ENCODE measurements at places on chromosomes 6 and 20.

- DNase-seq = no peak
Observed at GRCh38 chr6:113820761-113821160, 36.4 kb upstream of the MARCKS start.

- DNase-seq = no peak
Observed at GRCh38 chr20:33400812-33401183, 521 bp downstream of the CDK5RAP1 start.

DNA sequence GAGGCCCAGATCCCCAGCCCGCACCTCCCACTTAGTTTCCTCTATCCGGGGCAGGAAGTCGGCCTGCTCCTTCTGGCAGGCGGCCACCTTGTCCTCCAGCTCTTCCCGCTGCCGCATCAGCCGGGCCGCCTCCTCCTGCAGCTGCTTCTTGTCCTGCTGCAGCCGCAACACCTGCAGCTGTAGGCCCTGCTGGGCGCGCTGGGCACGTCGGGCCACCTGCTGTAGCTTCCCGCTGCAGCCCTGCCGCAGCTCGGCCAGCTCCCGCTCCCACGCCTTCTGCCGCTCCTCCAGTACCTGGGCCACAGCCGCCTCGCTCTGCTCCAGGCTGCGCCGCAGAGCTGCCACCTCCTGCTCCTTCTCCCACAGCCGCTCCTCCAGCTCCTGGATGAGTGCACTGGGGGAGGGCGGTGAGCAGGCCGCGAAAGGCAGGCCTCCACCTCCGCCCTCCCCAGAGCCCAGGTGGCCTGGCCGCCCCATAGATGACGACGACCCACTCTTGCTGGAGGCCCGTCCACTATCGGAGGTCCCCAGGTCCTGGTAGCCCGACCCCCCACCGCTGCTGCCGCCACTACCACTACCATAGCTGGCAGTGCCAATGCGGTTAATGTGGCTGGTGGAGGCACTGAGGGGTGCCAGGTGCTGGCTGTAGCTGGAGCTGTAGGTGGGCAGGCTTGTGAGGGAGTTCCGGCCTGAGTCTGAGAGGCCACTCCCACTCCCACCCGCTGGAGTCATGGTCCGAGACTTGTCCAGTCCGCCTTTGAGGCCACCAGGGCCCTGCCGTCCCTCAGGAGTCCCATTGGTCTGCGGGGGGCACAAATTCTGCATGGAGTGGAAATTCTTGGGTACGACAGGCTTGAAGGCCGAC is 6.0 kb upstream of the FASTKD5 start:
- no peak for DNase-seq

DNA sequence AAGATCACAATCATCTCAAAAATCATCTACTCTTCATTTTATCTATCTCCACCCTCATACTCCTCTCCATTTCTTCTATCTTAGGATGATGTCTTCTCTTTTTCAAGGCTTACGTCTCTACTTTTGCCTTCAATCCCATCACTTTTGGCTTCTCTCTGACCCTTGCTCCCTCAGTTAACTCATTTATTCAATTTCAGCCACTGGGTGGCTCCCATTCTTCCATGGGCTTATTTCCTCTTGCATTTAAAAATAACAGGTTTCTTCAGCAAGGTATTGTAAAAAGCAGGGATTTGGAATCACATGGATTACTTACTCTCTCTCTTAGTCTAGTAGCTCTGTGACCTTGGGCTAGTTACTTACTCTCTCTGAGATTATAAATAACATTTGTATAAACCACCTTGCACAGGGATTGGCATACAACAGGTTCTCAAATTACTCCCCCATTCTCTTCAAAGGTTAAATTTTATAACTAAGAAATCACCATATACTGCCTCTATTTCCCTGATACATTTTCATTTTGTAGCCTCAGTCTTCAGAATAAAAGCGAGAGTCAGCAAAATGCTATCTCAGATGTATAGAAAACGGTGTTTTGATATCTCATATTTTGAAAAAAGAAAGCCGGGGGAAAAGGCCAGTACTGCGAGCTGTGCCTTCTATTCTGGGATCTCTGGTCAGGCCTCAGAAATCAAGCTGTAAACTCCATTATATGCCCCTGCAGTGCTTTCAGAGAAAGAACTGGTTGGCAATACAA is 5.5 kb downstream of the ZSCAN12 start:
- no peak for DNase-seq

GRCh38 chr20:3021777-3022176 is 21.6 kb upstream of the GNRH2 start:
- DNase-seq = no peak

GRCh38 chr6:79446006-79446405 is 91.2 kb downstream of the LCA5 start:
- DNase-seq = no peak

GRCh38 chr6:132272776-132273175 is 128.5 kb downstream of the MOXD1 start:
- no peak for DNase-seq

GRCh38 chr6:38646166-38646878 is 6.6 kb upstream of the BTBD9 start:
- no peak for DNase-seq

DNA sequence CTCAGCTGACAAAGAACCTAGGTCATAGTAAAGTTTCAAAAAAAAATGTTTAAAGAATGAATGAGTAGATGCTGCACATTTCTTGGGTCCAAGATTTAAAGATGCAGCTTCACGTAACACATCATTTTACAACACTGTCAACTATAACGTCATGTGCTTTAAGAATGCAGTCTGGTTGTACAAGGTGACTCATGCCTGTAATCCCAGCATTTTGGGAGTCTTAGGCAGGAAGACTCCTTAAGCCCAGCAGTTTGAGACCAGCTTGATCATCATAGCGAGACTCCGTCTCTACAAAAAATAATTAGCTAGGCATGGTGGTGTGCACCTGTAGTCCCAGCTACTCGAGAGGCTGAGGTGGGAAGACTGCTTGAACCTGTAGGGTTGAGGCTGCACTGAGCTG is 21.9 kb downstream of the SLC17A5 start:
- no peak for DNase-seq

GRCh38 chr6:156185113-156185512 is 592.1 kb upstream of the ARID1B start:
- no peak for DNase-seq

DNA sequence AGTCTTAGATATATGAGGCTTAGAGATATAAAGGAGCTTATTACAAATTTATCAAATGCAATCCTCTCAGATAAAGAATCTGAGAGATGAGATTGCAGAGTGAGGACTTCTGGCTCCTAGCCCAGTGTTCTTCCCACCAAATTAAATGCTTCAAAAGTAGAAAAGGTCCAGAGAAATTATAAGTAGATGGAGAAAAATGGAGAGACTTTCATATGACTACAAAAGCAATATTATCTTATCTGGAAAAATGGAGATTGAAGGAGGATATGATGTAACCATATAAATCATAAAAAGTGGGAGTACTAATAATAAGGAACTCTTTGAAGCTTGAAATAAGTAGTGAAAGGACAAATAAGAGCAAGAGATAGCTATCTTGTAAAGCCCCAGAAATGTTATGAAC is 2.8 kb downstream of the KCTD20 start:
- no peak for DNase-seq

- DNase-seq = no peak
Observed at GRCh38 chr6:128368213-128368944, 152.0 kb downstream of the PTPRK start.

DNA sequence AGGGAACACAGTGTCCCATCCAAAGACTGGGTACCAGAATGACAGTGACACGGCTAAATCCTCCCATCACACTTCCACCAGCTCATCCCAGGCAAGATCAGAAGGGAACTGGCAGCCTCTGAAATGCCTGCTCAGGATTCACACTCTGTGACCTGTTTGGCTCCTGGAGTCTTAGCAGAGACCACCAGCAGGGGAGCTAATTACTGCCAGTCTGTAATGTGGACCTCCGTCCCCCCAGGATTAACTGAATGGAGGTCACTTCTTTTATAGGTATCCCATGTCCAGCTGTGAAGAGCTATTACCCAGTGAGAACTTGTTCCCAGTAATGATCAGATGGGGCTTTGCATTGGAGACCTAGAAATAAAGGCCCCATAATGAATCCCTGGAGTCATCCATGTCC is 45.2 kb downstream of the DEFB114 start:
- no peak for DNase-seq

GRCh38 chr20:1509237-1509636 is 18.0 kb upstream of the SIRPB2 start:
- DNase-seq = no peak

DNA sequence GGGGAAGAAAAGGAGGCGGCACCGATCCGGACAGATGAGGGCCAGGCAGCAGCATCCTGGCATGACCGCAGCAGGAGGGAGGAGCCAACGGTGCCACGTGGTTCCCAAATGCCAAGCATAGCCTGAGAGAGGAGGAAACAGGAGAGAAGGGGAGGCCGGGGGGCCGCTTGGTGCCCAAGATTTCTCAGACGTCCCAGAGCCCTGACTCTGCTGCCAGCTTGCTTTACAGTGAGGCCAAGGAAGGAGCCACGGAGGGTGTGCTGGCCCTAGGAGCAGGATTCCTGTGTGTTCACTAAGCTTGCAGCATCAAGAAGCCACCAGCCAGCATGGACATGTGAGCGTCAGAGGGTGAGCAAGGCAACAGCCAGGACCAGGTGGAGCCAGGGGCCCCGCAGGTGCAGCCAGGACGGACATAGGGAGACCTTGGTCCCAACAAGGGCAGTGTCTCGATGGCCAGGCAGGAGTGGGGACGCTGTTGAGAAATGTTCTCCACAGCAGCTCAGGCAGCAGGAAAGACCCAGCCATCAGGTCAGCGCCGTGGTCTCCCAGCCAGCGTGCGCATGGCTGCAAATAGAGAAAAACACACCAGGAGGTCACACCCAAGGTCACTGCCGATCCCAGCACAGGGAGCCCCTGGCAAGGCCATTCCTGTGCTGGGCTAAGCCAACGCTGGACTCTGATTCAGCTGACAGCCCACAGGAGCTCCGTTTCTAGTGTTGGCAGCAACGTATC is 143.7 kb downstream of the DLL1 start:
- no peak for DNase-seq

GRCh38 chr20:34365765-34366213 is 2.7 kb downstream of the ITCH start:
- DNase-seq = peak; percentile 37

GRCh38 chr20:23625236-23625964 is 12.4 kb downstream of the CST3 start:
- no peak for DNase-seq

- no peak for DNase-seq
Observed at GRCh38 chr6:166203003-166203640, 35.5 kb upstream of the TBXT start.

DNA sequence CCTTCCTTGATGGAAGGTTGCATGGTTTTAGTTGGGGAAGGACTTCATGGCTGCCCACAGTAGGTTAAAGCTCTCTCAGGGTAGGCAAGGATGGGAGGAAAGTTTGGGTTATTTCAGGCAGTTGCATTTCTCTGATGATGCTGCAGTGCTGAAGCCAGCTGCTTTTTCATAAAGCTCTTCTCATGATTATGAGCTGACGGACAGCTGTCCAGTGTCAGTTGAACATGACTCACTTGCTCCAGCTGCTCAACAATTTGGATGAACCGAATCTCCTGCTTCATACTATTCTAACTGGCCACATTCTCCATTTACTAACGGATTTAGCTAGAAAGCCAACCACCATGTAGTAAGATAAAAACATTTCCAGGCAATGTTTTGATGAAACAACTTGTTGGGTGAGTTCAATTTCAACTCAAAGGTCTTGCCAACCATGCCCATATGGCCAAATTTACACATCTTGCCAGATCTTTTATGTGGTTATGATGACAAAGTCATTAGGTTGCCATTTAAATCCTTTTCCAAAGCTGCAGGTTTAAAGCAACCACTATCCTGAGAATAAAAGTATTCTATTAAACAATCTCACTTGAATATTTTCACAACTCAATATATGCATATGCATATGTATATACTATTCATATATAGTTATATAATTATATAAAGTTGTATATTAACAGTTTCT is 125.9 kb downstream of the HS3ST5 start:
- no peak for DNase-seq

- no peak for DNase-seq
Observed at GRCh38 chr6:129368970-129369369, 341.0 kb downstream of the ARHGAP18 start.

- no peak for DNase-seq
Observed at GRCh38 chr6:38103921-38104320, 284.4 kb downstream of the ZFAND3 start.

DNA sequence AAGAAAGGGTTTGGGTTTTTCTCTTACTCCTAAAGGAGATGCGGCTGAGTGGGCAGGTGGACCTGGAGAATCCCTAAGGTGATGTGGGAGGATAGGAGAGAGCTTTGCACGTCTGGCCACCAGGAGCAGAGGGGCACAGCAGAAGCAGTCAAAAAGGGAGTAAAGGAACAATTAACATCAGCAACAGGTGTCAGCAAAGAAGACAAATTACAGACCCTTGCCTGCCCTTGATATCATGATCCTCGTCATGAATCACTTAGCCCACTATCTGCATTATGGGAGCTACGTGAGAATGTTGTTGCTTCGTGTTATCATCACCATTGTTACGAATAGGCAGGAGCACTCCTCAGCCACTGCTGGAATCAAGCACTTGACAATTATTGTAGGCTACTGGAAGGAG is 25.5 kb upstream of the ARG1 start:
- DNase-seq = no peak

DNA sequence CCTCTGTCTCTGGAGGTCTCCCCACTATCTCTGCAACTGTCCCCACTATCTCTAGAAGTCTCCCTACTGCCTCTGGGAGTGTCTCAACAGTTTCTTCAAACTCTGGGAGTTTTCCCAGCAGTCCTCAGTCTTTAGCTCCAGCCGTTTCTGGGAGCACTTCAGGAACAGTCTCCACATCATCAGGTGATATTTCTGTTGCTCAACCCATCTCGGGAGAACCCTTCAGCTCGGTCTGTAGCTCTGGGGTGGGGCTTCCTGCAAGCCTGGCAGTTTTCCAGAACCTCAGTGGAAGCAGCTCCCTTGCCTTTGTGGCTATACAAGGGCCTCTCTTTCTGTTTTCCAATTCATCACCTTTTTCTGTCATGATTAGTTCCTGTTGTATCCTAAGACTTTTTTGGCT is 3.0 kb upstream of the SFTA2 start:
- no peak for DNase-seq

- no peak for DNase-seq
Observed at GRCh38 chr20:62979310-62979709, 26.8 kb downstream of the SLC17A9 start.

DNA sequence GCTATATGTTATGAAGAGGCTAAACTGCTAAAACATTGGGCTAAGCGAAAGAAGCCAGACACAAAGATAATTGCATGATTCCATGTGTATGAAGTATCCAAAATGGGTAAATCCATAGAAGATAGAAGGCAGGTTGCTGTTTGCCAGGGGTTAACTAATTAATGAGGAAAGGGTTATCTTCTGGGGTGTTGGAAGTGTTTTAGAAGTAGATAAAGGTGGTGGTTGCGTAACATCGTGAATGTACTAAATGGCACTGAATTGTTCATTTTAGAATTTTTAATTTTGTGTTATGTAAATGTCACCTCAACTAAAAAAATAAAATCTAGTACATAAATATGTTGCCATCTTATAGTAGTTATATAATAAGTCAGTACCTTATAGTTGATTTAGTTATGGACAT is 104.4 kb upstream of the ADGRF4 start:
- DNase-seq = no peak

DNA sequence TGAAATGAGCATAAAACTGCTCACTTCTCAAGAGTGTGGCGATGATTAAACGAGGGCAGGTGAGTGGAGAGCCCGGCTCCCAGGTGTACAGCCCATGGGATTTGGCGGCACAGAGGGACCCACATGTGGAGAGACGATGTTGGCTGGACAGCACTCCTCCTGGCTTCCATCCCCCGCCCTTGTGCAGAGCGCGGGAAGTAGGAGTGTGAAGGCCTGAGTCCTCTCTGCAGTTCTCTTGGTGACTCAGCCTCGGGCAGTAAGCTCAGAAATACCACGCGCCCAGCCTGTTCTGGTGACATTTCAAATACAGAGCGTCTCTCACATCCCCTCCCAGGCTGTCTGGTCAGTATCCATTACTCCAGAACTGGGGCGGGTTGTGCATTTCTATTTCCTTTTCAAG is 94.2 kb upstream of the SRSF6 start:
- DNase-seq = no peak

All from GM06990 (cell line).